NCI-H774 (cell line): ENCODE measurements at places on chromosomes 2 and 18.

DNA sequence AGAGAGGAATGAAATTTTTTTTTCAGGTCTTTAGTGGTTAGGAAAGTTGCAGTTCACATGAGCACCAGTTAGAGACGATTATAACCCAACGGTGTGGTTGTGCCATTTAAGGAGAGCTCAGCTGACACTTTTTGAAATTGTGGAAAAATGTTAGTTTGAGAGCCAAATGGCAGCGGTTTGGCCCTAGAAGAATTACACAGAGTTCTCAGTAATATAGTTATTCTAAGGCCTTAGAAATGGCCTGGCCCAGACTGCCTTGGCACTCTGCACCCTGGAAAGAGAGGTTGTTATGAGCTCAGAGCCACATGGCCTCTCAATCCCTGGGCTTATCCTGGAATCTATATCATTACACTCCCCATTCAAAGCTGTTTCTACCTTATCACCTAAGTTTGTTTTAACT, 117.4 kb downstream of the RHBDD1 start:
- DNase-seq: no peak

- DNase-seq: no peak
Observed at GRCh38 chr18:43393174-43393573, 115.9 kb upstream of the SYT4 start.

- DNase-seq: no peak
Observed at GRCh38 chr2:212032536-212033219, 505.9 kb downstream of the ERBB4 start.

DNA sequence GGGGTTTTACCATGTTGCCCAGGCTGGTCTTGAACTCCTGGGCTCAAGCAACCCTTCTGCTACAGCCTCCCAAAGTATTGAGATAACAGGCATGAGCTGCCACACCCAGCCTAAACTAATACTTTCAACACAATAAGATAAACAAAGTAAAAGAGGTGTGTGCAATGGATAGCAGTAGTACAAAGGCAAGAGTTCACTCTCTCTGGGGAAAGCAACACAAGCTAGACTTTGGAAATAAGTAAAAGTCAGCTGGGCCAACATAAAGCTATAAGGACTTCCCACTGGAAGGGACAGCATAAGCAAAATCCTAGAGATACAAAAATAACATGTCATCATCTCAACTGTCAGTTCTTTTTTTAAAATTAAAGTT, 5.2 kb upstream of the NOSTRIN start:
- DNase-seq: no peak

- no peak for DNase-seq
Observed at GRCh38 chr2:235027558-235028214, 75.9 kb downstream of the SH3BP4 start.
